HCEC 1CT (cell line): ENCODE measurements at places on chromosomes 11 and 22.
A peak's percentile ranks its signal among the peaks of the same experiment; 100 is the strongest.

DNA sequence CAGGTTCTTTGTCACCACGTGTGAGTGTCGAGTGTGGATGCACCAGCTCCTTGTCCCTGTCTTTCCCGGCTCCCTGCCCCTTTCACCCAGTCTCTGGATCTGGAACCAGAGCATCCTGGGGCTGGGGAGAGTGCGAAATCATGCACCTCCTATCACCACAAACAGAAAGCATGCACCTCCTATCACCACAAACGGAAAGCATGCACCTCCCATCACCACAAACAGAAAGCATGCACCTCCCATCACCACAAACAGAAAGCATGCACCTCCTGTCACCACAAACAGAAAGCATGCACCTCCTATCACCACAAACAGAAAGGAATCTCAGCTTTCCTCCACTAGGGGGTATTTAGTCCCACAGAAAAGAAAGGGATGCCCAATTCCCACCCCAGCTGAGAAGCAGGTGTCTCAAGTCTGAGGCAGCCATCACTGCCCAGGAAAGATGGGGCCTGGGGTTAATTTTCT lies 5.9 kb upstream of the GLB1L3 start:
- DNase-seq, result peak; percentile 17

- no peak for DNase-seq
Measured at GRCh38 chr11:46983598-46983997, 47.0 kb downstream of the CSTPP1 start.

DNA sequence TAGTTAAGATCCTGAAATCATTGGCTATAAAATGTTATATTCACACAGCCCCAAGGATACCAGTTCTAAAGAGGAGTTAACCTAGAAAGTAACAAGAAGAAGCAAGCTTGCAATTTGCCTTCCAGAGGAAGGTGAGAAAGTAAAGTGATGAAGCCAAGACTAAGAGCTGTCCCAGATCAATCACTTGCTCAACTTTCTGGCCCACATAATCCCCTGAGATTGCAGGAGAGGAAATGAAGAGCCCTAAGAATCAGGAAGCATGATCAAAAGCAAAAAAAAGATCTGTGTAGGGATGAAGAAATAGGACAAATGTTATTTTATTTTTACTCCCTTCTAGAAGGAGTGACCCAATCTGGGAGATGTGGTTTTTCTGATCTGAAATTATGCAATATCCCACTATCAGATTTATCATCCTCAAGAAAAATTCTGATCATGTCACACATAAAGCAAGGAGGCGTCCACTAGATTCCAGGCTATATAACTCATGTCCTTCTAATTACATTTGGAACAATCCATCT lies 180.3 kb upstream of the GUCY1A2 start:
- DNase-seq, result no peak

GRCh38 chr11:134044514-134045284 lies 24.2 kb upstream of the JAM3 start:
- DNase-seq, result no peak

DNA sequence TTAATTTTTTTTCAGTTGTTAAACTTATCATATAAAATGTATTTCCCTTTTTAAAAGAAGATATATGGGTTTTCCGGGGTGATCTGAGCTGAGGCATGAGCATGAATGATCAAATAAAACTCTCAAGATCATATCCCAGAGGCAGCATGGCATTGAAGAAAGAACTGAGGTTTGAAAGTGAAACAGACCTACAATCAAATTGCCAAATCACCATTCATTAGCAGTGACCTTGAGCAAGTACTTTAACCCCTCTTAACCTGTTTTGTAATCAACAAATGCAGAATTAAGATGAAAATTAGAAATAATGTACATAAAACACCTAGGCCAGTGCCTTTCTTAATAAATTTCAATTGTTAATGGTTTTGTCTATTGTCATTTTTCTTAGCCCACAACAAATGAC lies 116.0 kb downstream of the RBFOX2 start:
- no peak for DNase-seq

- DNase-seq, result peak; percentile 57
Measured at GRCh38 chr22:44975427-44976262, 34.2 kb downstream of the PHF21B start.

DNA sequence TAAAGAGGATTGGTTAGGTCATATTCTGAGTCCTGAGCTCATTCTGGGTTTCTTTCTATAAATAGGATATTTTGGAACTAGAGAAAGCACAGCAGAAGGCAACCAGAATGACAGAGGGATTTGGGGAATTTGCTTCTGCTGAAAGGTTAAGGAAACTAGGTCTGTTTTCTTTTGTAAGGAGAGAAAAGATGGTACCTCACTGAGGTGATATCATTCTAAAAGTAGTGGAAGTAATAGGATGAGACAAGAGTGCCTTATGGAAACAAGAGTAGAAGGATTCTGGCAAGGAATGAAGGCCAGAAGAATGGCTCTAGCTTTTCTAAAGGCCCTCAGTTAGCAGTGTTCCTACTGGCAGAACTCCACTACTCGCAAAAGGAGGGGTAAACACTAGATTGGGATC lies 26.7 kb upstream of the BDNF start:
- DNase-seq, result no peak

DNA sequence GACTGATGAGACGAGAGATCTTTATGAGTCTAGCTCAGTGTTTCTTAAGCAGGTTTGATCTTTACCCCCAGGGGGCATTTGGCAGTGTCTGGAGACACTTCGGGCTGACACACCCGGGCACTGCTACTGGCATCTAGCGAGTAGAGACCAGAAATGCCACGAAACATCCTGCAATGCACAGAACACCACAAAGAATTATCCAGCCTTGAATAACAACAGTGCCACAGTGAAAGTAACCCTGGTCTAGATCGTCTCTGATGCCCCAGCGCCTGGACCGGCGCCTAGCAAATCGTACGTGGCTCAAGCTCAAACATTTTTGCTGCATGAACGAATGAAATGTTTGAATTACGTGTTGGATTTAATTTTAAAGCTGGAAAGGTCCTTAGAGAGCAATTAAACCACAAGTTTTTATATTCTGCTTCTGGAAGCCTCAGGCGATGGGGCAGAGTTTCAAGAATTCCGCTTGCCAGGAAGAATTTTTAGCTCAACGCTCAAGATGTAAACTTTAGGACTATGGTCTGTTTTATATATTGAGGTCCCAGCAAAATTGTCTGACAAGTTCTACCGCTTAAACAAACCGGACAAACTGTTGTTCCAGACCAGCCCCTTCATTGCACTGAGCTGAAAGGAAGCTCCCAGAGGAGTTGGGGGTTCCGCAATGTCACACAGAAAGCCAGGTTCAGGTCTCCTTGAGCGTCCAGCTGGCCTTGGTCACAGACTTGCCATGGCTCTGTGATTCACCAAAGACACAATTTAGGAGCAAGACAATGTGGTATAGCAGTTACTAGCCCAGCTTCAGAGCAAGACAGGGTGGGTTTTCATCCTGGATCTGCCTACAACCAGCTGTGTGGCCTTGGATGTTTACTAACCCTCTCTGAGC lies 44.2 kb upstream of the SMTN start:
- peak; percentile 36 for DNase-seq

DNA sequence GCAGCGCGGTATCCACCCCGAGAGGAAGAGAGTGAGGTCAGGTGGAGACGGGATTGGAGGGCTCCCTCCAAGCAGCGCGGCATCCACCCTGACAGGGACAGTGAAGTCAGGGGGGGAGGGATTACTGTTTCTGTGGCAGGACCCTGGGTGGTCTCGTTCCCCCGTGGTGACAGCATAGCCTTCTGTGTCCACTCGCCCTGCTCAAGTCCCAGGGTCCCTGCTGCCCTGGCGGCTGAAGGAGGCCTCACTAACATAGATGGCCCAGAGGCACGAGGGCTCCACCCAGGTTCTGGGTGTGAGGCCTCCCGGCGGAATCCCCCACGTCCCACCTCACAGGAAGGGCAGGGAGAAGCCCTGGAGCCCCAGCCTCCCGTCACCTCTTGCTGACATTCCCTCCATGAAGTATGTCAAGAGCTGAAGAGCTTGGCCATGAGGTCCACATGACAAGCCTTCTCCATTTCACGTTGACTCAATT lies 636.1 kb downstream of the BRD1 start:
- DNase-seq, result no peak

GRCh38 chr22:29442976-29443375 lies 4.6 kb downstream of the RFPL1 start:
- DNase-seq, result no peak

- DNase-seq, result peak; percentile 89
Measured at GRCh38 chr11:93000511-93001476, 31.3 kb downstream of the MTNR1B start.

DNA sequence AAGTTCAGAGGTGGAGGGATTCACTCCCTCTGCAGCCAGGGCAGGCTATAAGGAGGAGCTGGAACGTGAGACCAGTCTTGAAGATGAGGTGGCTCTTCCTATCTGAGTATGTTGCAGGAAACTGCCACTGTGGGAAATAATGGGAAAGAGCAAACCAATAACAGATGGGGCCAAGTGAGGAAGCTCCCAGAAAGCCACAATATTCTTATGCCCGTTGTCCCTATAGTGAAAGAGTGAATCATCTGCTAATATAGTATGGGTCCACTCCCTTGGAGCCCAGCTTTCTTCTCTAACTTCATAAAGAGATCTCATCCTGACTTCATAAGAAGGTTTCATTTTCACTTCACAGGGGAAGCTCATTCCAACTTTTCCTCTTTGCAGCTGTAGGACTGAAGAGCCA lies 206.4 kb downstream of the BLID start:
- no peak for DNase-seq

DNA sequence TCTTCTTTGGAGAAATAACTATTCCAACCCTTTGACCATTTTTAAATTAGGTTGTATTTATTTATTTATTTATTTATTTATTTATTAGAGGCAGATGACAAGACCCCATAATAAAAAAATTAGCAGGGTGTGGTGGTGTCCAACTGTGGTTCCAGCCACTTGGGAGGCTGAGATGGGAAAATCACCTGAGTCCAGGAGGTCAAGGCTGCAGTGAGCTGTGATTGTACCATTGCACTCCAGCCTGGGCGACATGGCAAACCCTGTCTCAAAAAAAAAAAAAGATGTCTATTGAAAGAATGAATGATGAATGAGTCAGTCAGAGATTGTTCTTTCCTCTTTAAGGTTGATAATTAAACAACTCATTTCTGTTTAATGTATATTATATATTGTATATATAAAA lies 129.6 kb downstream of the WNT11 start:
- no peak for DNase-seq

GRCh38 chr22:45312856-45313255 lies 3.1 kb downstream of the FAM118A start:
- DNase-seq, result no peak

DNA sequence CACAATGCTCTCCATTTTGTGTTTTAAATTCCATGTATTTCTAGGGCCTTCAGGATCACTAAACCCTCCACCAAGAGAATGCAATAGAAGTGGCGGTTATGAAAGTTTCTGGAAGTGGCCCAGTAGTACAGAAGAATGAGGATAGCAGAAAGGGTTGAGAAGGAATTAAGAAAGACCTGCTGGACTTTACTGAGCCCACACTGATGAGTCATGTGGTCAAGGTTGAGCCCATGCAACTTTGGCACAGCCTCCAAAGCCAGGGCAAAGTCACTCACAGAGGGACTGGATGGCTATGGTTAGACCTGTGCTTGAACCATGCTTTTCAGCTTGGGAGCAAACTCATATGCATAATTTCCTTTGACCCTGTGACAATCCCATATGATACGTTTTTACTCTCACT lies 102.9 kb upstream of the PLET1 start:
- DNase-seq, result peak; percentile 75

- DNase-seq, result no peak
Measured at GRCh38 chr22:50621356-50621880, 6.5 kb downstream of the ARSA start.

- DNase-seq, result no peak
Measured at GRCh38 chr11:58628446-58628845, 6.0 kb downstream of the CNTF start.

DNA sequence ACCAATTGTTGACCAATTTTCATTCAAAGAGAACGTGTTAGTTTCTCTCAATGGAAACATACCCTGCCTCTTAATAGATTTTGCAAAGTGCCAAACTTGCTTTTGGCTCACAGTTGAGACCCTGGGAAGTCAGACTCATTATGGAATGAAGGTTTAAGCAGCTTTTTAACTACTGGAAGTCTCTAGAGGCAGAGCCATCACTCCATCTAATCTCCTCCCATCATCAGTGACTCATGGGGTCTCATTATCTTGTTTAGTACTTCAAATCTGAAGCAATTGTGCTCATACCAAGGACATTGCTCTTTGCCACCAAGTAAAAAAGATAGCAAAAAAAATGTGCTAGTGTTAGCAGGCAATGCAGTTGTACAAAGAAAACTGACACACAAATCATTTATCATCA lies 537.1 kb upstream of the LRRC4C start:
- no peak for DNase-seq

DNA sequence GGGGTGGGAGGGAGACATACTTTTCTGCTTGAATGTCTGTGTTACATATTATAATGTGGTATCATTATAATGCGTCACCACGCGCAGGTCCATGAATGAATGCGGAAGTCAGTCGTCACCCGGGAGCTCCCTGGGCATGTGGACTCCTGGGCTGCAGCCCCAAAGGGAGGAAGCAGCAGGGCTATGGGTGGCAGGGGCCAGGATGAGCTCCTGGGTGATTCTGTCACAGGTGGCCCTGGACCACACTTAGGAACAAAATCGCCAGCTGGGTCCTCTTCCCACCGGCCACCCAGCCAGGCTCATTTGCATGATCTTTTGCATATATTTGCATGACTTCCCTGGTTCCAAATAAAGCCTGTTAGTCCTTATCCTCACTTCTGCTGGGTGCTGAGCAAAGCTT lies 51.2 kb downstream of the KCNJ4 start:
- DNase-seq, result no peak

DNA sequence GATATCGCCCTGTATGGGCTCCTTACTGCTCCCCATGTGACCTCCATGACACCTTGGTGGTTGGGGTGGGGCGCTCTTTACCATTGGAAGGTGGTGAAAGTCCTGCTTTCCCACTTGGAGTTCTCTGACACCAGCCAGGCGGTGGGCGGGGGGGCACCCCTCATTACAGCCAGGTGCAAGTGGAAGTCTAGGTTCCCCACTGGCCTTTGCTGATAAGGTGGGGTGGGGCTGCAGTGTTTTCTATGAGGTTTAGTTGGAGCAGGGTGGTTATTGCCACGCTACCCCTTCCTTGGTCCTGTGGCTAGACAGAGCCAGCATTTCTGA lies 5.5 kb upstream of the SLC37A2 start:
- no peak for DNase-seq

DNA sequence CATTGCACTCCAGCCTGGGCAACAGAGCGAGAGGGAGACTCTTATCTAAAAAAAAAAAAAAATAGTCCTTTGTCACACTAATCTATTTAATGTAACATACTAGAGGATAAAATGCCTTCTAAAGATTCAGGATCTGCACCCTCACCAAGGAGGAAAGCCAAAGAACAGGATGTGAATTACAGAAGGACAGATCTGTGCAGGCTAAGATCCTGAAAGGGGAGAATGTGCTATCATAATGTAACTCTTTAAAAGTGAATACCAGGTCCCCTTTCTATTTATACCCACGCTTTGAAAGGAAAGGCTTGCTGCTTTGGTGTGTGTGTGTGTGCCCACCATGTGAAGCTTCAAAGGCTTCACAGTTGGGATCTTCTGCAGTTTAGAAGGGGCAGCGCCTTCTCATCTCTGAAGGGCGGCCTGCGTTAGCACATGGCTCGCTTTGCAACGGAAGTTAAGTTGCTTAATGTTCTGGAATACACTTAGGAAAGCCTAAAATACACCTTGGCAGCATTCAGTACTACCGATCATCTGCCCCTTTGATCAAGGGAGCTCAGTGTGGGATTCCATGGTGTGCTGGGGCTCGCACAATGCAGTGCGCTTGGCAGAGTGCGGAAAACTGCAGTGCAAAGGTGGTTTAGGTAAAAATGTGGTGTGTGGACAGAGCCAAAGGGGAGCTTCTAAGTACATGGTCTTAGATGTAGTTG lies 6.8 kb downstream of the CECR2 start:
- DNase-seq, result no peak
